ENCODE measurements at places on chromosomes 2 and 18.

DNA sequence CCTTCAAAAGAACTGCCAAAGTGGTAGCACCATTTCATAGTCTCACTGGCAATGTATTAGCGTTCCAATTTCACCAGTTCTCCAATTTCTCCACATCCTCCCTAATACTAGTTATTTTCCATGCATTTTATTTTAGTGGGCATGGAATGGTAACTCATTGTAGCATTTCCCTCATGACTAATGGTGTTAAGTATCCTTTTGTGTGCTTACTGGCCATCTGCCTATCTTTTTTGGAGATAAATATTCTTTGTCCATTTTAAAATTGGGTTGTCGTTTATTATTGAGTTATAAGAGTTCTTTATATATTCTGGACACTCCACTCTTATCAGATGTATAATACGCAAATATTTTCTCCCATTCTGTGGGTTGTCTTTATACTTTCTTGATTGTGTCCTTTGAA lies 107.1 kb downstream of the THADA start:
- DNase-seq: no peak

- DNase-seq: no peak
Observed at GRCh38 chr18:67608615-67609273, 92.2 kb upstream of the DSEL start.

DNA sequence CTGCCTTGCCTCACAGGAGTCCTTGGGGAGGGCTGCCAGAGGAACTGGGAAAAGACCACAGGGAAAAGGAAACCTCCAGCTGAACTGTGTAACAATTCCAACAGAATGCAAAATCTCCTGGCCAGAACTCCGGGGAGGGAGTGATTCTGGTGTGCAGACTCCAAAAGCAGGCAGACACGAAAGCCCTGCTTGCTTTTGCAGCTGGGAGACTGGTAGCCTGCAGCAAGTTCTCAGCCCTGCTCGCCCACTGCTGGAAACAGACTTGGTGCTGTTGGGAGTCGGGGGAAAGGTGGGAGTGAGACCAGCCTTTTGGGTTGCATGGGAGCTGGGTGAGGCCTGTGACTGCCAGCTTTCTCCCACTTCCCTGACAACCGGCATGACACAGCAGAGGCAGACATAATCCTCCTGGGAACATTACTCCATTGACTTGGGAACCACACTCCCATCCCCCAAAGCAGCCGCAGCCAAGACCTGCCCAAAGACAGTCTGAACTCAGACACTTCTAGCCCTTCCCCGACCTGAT lies 26.0 kb upstream of the NMI start:
- DNase-seq: no peak

DNA sequence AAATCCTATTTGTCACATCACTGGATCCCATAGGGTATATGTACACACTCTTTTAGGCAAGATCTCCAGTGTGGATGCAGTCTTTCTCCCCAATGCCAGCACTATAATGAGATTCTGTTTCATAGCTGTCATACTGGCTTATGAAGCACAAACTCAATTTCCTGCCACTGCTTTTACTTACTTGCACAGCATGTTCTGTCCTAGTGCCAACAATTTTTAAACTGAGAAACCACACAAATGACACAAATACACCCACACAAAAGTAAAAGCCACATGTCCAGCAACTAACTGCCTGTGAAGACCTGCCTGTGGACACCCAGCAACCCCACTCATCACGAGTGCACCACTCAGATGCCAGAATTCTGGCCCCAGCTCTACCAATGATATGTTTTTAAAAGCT lies 29.6 kb upstream of the RNU4ATAC start:
- DNase-seq: no peak

GRCh38 chr18:49880661-49881060 lies 67.3 kb upstream of the ACAA2 start:
- no peak for DNase-seq

DNA sequence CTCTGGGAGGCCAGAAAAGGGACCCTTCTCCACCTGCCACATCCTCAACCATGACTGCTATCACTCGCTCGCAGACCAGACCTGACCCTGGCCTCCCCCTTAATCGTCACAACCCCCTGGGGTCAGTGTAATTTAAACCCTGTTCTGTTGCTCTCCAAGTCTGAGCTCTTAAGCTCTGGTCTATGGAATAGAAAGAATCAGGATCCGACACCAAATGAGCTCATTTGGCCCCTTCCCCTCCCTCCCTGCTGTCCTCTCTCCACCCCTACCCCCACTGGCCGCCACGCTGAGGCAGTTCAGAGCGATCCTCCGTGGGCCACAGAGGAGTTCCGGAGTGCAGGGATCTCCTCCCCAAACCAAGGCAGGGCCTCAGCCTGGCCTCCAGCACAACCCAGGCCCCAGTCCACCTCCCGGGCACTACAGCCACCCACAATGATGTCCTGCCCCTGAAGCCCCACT lies 5.3 kb downstream of the DNMT3A start:
- DNase-seq: no peak

DNA sequence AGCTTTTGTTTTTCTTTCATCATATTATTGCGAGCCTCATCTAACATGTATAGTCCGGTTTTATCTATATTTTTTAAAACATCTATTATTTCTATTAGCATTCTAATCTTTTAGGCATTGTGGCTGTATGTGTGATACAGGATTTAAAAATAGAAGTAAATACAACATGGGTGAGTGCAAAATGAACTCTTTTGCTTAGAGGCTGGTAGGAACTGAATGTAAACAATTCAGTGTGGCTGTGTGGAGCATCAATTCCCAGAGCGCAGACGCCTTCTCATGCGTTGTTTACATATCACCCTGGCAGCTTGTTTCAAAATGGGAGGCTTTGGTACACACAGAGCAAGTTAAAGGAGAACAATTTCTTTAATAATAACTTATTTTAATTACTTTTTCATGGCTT lies 836 bp downstream of the DTNA start:
- DNase-seq: no peak

DNA sequence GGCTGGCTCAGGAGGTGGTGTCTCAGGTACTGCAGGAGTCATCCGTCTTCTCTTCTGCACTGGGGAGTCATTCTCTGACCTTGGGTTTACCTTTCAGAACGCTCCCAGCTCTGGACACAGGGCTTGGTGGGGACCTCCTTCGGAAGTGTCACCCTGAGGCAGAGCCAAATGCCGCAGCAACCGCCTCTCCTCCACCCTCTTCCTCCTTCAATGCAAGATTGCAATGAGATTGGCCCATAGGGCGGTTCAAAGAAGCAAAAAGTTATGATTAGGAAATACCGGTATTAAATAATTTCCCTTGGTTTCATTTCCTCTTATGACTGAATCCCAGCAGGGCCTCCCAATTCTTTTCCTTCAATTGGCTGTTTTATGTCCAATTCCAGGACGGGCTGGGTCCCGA lies 178.8 kb downstream of the ACKR3 start:
- no peak for DNase-seq

- DNase-seq: no peak
Observed at GRCh38 chr2:240722376-240722775, 30.7 kb downstream of the AQP12A start.

DNA sequence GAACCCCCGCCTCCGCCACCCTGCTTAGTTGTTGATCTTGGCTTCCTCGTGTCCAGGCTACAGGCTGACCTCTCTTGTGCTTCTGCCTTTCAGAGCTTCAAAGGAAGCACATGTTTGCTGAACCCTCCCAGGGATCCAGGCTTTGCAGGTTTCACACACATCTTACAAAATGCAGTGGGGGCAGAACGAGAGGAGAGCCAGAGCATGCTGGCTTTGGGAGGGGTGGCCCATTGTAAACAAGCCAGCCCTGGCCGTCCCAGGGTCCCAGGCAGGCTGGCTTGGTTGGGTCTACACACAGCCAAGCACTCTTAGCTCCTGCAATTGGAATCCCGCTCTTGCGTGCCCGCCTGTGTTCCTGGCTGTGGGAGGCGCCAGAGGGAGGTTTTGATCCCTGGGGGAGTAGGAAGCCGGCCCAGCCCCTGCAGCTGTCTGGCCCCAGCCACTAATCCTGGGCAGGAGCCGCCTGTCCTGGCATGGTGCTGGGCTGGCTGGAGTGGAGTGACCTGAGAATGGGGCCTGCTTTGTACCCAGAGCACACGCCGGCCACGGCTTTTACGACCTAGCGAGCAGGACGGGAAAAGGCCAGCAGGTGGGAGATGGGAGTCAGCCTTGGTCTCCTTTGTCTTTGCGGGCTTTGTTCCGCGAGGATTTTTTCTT lies 53.9 kb downstream of the SH3BP4 start:
- no peak for DNase-seq

GRCh38 chr2:157874997-157875640 lies 1.0 kb downstream of the ACVR1 start:
- no peak for DNase-seq

GRCh38 chr2:187855689-187856088 lies 301.5 kb upstream of the TFPI start:
- no peak for DNase-seq

DNA sequence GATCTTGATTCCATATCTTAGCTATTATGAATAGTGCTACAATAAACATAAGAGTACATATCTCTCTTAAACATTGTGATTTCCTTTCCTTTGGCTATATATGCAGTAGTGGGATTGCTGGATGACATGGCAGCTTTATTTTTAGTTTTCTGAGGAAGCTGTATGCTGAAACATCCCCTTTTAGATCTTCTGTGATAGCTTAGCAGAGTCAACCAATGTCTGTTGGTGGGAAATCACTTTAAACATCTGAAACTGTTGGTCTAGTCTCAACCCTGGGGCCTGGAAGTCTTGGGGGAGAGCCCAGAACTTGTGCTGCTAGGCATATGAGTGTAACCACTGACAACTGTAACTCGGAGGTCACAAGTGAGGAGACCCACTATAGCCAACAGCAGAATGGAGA lies 378.6 kb upstream of the SLC14A2 start:
- no peak for DNase-seq

DNA sequence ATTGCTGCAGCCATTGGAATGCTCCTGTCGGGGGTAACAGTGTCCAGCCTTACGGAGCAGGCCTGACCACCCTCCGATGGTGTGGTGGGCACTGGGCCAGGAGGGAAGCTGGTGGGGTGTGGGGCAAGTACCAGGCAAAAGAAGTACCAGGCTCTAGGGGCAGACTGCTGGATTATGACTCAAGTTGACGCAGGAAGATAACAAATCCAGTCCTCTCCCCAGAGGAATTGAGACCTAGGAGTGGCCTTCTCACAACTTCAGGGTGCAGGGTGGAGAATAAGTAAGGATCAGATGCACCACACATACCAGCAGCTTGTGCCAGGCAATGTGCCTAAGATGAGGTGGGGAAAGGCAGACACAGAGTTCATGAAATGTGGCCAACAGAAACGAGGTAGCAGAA lies 37.9 kb downstream of the SEMA4F start:
- DNase-seq: no peak

DNA sequence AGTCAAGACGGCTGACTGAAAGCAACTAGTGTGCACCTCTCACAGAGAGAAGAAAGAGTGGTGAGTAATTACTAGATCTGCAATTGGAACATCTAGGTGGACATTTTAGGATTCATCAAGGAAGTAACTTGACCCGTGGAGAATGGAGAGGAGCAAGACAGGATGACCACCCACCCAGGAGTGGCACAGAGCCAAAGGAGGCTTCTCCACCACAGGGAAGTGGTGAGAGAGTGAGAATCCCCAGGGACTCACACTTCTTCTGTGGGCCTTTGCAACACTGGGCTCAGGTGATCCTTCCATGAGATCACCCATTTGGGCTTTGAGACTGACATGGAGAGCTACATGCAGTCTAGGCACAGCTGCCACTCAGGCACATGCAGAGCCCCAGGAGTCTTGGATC lies 132.8 kb upstream of the GALNT5 start:
- no peak for DNase-seq

GRCh38 chr2:20012282-20013125 lies at the start of gene MATN3:
TSS of gene MATN3 (minus strand) at chr2:20012668. CDS start at chr2:20012631, 37 bp downstream.
- no peak for DNase-seq

DNA sequence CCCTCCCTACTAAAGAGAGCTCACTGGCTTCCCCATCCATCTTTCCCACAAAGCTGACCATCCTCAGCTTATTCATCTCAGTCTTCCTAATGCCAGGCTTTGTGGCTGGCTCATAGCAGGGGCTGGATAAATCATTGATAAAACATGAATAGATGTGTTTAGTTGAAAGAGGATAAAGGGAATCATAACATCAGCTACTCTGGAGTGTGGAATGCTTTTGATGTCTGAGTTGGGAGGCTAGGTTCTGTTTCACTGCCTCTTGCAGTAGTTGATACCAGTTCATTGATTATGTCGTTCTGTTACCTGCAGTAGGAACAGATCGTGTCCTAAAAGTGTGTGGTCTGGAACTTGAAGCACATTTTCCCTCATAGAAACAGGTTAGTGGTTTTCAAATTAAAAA lies 66.3 kb upstream of the HK2 start:
- DNase-seq: no peak

DNA sequence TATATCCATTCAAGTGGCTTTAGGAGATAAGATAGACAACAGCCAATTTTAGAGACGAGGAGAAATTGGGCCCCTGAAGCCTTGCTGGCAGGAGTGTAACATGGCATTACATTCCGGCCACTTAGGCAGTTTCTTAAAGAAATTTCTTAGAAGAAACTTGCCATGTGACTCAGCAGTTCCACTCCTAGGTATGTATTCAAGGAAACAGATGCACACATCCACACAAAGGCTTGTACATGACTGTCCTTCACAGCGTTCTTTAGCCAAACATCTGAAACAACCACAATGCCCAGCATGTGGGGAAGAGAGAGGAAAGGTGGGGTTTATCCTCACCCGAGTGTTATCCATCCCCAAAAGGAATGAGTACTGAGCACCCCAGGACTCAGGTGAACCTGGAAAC lies 107.1 kb downstream of the NFATC1 start:
- DNase-seq: no peak

DNA sequence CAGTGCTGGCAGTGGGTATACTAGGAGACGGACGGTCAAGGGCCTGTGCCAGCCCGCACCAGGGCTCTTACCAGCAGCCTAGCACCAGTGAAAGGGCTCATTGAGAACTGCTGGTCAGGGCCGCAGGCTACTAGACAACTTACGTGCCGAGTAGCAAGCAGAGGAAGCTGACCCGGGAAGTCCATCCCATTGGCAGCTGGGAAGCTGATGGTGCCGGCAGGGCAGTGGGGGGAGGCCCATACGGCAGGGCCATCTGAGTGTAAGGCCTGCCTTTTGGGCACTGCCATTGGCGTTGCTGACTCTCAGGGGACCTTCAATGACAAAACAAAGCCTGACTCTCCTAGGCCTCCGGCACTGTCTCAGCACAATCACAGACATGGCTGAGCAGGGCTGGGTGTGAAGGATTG lies 20.6 kb downstream of the EFR3B start:
- no peak for DNase-seq

- no peak for DNase-seq
Observed at GRCh38 chr18:13256444-13257305, 38.1 kb downstream of the LDLRAD4 start.
